ENCODE measurements at places on chromosomes 3 and 15. TPM values are rescaled to one million over a fixed set of nuclear protein-coding genes. Genes with fewer than 3 reads are reported as not detected.

CRYGS gene
- 4.4 TPM for total RNA-seq

DNA sequence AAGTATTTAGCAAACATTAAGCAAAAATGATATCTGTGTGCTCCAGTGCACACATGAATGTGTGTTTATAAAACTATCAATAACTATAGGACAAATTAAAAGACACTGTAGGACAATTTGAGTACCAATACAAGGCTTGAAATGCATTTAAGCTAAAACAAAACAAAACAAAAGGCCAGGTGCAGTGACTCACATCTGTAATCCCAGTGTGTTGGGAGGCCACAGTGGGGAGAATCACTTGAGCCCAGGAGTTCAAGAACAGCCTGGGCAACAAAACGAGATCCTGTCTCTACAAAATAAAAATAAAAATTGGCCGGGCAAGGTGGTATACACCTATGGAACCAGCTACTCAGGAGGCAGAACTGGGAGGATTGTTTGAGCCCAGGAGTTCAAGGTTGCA lies 50.7 kb downstream of the CSNK1G1 start:
- DNase-seq = no peak

- DNase-seq = no peak
Measured at GRCh38 chr15:66786222-66786621, 84.2 kb downstream of the SMAD6 start.

GRCh38 chr15:95839367-95839782 lies 491.1 kb upstream of the NR2F2 start:
- DNase-seq = no peak

DNA sequence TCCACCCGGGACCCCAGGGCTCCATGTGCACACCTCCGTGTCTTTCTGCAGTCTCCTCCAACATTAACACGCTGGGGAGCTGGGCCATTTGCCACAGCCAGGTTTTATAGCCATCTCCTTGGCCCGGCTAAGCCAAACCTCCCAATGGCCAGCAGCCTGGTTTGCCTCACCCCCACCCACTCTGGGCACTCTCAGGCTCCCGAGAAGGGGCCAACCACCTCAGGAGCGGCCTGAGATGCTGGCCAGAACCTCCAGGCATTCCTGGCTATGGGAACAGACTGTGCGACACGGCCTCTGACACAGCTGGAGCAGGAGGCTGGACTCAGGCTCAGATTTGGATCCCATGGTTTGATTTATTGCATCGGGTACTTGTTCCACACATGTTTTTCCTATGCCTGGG lies 289.7 kb downstream of the RPLP1 start:
- no peak for DNase-seq

All from PC-9 (cell line).